ELF-1 (cell line): ENCODE measurements at places on chromosomes 2 and 18.

GRCh38 chr2:144323946-144324345, 196.0 kb downstream of the ZEB2 start:
- no peak for DNase-seq

- DNase-seq, result no peak
Measured at GRCh38 chr2:111653103-111653624, 230.8 kb downstream of the ANAPC1 start.

DNA sequence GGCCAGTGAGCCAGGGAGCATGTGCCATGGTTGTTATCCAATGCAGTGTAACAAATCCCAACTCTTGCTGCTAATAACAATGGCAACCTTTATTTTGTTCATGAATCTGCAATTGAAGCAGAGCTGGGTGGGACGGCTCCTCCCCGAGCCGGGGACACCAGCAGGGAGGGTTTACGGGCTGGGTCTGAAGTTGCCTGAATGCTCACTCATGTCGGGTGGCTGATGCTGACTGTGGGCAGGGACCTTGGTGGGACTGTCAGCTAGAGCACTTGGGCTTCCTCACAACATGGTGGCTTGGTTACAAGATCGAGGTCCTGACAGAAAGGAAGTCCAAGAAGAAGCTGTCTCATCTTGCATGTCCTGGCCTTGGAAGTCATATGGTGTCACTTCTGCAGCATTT, 264.5 kb downstream of the NDUFA10 start:
- DNase-seq, result no peak

DNA sequence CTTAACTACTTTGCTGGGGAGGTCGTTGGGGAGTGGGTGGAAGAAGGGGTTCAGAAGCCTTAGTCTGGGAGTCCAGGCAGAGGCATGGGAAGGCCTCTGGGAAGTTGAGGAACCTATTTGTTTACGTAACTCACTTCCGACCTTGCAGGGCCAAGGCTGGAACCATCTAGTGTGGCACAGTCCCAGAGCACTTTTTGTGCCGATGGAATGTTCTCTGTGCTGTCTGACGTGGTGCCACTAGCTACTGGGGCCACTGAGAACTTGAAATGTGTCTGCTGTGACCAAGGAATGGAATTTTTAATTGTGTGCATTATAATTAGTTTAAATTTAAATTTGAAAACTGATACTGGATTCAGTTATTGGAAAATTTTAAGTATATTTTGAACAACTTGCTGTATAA, 139.7 kb downstream of the FAM161A start:
- DNase-seq, result no peak

DNA sequence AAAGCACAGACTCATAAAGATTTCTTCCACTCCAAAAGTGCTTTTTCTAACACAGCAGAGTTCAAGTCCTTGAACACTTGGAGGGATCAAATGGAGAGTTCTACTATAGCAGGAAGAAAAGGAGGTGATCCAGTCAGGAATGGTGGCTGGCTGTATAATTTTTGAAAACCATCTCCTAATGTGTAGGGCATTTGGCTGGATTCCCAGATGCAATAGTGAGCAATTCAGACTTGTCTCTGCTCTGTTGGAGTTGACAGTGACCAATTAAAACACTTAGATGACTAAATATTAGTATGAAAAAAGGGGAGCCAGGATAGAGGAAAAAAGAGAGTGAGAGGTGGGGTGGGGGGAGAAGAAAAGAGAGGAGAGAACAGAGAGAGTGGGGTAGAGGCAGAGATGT, 5.3 kb upstream of the G6PC2 start:
- DNase-seq, result no peak

- peak; percentile 17 for DNase-seq
Measured at GRCh38 chr18:26225022-26225693, 1.1 kb upstream of the TAF4B start.

GRCh38 chr18:9380621-9381395, 46.2 kb downstream of the TWSG1 start:
- DNase-seq, result no peak

GRCh38 chr2:41763141-41763540, 284.7 kb upstream of the PKDCC start:
- DNase-seq, result no peak

DNA sequence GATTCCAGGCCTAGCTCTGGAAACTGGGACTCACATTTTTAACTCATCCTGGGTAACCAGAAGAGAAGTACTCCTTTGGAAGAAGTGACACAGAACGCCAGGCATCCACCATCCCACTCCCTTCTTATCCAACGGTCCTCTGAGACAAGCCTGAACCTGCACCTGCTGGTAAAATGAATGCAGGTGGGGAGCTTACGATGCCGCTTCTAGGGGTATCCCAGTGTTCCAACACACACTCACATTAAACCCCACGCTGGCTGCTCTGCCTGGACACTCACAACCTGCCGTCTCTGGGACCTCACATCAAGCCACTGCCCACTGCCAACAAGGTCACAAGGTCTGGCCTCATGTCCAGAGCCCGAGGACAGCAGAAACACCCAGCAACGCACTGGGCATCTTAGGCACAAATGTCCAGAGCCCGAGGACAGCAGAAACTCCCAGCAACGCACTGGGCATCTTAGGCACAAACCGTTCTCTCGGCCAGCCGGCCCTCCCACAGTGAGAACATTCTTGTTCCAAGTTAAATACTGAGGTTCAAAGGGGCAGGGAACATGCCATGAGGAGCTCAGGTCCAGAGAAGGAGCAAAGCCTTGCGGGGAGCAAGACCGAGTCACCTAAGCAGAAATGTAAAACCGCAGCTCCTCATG, 9.9 kb downstream of the SLC66A2 start:
- DNase-seq, result no peak

GRCh38 chr2:128809880-128810279, 491.2 kb upstream of the HS6ST1 start:
- DNase-seq, result no peak

DNA sequence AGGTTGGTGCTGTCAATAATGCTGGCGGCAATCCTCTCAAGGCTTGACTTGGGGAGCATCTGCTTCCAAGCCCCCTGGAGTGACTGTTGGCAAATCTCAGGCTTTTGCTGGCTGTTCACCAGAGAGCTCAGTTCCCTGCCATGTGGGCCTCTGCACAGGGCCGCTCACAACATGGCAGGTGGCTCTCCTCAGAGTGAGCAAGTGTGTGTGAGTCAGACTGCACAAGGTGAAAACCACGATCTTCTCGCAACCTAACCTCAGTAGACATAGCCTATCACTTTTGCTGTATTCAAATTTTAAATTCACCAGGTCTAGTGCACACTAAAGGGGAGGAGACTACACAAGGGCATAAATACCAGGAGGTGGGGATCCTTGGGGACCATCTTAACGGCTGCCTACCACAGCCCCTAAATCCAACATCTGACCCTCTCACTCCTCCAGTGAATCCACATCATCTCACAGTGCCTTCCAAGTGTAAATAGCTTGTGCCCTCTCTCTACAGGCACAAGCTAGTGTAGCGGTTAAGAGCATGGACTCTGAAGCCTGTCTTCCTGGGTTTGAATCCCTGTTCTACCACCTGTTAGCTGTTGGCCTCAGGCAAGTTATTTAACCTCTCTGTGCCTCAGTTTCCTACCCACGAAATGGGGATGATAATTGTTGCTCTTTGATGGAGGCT, 187.7 kb upstream of the CXCR4 start:
- no peak for DNase-seq

GRCh38 chr18:5388896-5389295, 93.4 kb upstream of the ZBTB14 start:
- no peak for DNase-seq

GRCh38 chr2:241540771-241541561, 17.6 kb upstream of the BOK start:
- peak; percentile 50 for DNase-seq

- DNase-seq, result no peak
Measured at GRCh38 chr18:63784787-63785452, 9.7 kb downstream of the SERPINB7 start.

DNA sequence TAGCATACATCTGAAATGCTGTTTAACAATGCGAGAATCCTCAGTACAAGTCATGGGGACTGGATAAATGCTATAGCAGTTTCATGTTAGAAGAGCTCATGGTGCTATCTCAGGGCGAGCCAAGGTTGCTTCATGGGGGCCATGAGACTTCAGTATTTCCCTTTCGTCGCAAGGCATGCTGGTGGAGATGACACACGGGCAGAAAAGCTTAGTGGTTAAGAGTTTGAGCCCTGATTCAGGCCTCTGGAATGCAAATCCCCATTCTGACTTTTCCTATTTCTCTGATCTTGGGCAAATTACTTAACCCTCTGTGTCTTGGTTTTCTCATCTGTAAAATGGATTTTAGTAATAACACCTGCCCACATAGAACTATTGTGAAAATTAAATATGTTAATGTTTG, 57.4 kb upstream of the EPHA4 start:
- DNase-seq, result peak; percentile 41

DNA sequence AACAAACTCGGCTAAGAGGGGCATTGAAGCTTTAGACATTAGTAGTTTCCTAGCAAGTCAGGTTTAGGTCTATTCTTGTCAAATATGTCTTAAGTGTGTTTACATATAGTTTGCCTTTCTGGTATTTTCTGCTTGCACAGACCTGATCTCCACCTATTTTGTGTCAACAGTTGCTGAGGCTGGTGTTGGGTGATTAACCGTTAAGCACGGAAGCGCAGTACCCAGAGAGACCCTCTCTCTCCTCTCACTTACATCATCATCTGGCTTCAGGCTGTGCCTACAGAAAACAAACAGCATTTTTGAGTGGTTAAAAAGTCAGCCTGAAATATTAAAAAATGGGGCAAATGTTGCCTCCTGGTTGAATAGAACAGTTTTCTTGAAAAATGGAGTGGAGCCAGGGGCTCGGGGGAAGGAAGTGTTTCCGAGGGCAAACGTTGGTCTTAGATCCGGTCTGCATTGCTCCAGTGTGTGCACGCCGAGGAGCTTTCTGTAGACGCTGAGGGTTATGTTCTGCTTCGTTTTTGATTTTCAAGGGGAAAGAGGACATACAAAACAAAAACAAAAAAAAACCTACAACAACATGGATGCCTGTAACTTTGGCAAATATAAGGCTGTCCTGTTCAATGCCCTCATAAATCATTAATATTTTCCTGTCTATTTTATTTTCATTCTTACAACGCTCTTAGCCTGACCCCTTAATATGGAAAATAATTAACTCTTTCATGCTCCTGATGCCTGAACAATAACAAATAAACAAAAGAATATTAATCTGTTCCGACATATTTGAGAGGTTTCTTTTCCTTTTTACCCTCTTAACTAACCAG, 120.8 kb downstream of the MEIS1 start:
- no peak for DNase-seq

GRCh38 chr2:205954707-205955106, 131.3 kb downstream of the INO80D start:
- DNase-seq, result no peak

DNA sequence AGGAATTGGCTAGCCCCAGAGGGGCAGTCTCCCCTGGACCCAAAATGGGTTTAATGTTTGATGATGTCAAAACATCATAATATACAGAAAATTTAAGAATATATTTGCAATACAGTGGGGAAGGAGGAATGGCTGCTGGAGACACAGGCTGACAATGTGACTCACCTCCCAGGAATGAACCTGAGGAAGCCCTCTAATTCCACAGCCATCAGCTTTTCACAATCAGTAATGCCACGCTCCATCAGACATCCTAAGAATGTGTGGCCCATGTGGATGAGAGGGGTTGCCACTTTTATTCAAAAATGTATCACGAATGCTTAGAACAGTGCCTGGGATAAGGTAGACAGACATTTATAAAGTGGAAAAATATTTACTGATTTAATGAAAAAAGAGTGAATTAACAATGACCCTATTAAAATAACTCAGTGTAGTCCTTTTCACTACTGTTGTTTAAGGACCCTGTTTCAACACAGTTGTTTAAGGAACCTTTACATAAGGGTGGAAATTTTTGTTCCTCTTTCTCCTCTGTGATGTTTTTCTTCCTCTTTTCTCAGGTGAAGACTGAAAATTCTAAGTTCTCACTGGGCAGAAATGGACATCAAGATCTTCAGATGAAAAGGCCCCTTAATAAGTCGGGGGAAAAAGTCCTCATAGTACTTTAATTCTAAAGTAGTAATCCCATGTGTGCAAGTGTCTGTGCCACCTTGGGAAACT, 17.5 kb upstream of the TMEM163 start:
- DNase-seq, result peak; percentile 39

DNA sequence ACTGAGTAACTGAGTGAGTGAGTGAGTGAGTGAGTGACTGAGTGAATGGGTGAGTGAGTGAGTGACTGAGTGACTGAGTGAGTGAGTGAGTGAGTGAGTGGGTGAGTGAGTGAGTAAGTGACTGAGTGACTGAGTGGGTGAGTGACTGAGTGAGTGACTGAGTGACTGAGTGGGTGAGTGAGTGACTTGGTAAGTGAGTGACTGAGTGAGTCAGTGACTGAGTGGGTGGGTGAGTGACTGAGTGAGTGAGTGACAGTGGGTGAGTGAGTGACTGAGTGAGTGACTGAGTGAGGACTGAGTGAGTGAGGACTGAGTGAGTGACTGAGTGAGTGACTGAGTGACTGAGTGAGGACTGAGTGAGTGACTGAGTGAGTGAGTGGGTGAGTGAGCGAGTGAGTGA, 13.9 kb downstream of the MAL start:
- no peak for DNase-seq

GRCh38 chr2:75828826-75829225, 118.1 kb upstream of the GCFC2 start:
- DNase-seq, result no peak

DNA sequence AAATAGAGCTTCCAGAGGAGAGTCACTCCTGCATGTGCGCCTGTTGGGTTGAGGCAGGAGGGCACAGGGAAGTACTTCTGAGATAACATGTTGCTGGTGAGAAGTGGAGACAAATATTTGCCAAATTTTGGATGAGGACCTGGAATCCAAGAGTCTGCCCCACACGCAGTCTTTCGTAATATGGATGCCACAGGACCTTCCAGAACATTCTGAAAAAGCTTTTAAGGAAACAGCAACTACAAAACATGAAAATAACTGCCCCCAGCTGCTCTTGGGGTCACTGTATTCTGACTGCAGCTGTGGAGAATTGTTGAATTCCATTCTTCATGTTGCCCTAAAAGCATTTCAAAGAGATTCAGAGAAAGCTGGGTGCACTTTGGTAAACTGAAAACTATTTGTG, 227.5 kb downstream of the C1D start:
- no peak for DNase-seq

- no peak for DNase-seq
Measured at GRCh38 chr18:77020561-77020960, 112.0 kb downstream of the MBP start.

GRCh38 chr2:236971131-236971821, 114.4 kb upstream of the COPS8 start:
- peak; percentile 59 for DNase-seq

- peak; percentile 64 for DNase-seq
Measured at GRCh38 chr2:238061315-238062202, 758 bp downstream of the SCLY start.

DNA sequence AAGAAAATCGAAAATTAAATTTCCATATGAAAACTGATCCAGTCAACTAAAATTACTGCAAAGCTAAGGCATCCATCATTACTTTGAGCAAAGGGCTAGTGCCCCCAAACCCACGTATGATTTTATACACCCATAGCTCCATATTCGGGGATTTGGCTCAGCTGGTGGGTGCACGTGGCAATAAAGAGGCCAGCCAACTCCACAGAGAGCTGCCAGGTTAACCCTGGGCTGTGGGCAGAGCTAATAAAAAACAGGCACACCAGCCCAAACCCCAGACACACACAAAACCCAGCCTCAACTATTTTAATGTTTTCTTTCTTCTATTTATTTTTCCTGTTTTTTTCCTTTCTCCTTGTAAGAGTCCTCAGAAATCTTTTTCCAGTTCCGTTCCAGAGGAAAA, 151.3 kb upstream of the SOX11 start:
- DNase-seq, result no peak
